ENCODE measurements at places on chromosomes 5 and 9. TPM values are rescaled to one million over a fixed set of nuclear protein-coding genes. Genes with fewer than 3 reads are reported as not detected.
A peak's percentile ranks its signal among the peaks of the same experiment; 100 is the strongest.

The COL15A1 gene
- 32.2 TPM for total RNA-seq

The LCP2 gene
- 69.4 TPM for total RNA-seq

The C9orf43 gene
- 0.58 TPM for total RNA-seq

The PDLIM7 gene
- total RNA-seq = 124 TPM

The BAAT gene
- not detected for total RNA-seq

The CRAT gene
- 29.9 TPM for total RNA-seq

The DMGDH gene
- 3.5 TPM for total RNA-seq

The SLC31A2 gene
- 11.7 TPM for total RNA-seq

The ACOT12 gene
- total RNA-seq = not detected

The SPINK6 gene
- total RNA-seq = not detected

The SH3RF2 gene
- total RNA-seq = 35.6 TPM

The SLC2A6 gene
- total RNA-seq = not detected

The NMUR2 gene
- total RNA-seq = not detected

DNA sequence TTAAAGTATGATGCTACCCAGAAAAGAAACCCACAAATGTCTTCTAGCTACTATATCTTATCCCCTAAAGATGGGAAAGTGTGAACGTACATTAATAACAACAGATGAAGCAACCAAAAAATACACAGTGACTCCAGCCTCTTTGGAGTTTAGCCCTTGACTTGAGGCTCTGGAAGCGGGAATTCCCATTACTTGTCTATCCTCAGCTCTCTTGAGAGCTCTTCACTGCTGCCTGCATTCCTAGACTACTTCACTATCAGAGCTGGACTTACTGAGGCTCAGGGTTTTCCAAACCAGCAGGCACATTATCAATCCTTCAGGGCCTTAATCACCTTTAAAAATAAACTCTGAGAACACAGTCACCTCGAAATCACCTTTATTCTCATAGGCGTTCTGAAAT lies 1.0 kb upstream of the NME5 start:
- H3K36me3 ChIP-seq = no peaks in the 10 kb centered on the region
- no peak for DNase-seq
- H3K4me1 ChIP-seq = no peaks in the 10 kb centered on the region
- no peak overlapping the region for H3K27ac ChIP-seq

DNA sequence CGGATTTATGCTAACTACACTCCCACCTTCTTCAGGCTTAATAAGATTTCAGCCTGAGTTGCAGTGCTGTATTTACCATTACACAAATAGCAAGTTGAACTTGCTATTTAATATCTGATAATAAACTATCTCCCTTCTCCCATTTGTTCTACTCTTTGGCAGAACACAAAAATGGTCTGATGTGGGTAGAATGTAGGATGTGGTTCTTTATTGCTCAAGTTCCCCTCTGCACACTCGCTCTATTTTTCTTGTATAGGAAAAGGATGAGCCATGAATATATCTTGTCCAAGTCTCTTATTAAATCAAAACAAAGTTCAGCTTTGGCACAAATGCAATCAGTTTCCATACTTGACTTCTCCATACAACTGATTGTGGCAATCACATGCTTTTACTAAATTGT lies 37.2 kb upstream of the KIF2A start:
- no peaks in the 10 kb centered on the region for H3K27me3 ChIP-seq
- no peak for DNase-seq
- H3K4me1 ChIP-seq = no peaks in the 10 kb centered on the region
- H3K4me3 ChIP-seq = no peak overlapping the region

DNA sequence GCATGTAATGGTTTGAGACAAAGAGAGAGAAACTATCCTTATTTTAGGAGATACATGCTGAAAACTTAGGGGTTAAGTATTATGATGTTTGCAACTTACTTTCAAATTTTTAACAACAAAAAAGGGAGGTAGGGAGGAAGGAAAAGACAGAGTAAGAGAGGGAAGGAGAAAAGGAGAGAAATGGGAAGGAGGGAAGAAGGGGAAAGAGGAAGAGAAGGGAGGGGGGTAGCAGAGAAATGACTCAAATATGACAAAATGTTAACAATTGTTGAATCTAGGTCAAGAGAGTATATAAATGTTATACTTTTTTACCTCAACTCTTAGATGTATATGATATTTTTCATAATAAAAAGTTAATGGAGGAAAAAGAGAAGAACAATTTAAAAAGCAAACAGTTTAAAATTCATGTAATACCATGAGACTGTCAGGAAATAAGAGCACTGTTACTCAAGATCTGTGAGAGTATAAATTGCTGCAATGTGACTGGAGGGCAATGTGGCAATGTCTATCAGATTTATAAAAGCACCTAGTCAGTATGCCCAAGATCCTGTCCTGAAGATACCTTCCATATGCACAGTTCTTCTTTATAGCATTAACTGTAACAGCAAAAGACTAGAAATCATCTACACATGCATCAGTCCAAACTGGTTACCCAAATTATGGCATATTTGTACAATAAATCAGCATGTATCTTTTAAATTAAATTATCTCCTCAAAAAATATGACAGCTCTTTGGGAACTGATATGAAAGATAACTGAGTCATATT lies 16.3 kb downstream of the FBXW11 start:
- no peak overlapping the region for H3K4me3 ChIP-seq
- peak overlapping the region; percentile 24 for H3K27ac ChIP-seq
- peaks cover 33% of the 10 kb centered on the region for H3K36me3 ChIP-seq
- peaks cover 36% of the 10 kb centered on the region for H3K4me1 ChIP-seq

DNA sequence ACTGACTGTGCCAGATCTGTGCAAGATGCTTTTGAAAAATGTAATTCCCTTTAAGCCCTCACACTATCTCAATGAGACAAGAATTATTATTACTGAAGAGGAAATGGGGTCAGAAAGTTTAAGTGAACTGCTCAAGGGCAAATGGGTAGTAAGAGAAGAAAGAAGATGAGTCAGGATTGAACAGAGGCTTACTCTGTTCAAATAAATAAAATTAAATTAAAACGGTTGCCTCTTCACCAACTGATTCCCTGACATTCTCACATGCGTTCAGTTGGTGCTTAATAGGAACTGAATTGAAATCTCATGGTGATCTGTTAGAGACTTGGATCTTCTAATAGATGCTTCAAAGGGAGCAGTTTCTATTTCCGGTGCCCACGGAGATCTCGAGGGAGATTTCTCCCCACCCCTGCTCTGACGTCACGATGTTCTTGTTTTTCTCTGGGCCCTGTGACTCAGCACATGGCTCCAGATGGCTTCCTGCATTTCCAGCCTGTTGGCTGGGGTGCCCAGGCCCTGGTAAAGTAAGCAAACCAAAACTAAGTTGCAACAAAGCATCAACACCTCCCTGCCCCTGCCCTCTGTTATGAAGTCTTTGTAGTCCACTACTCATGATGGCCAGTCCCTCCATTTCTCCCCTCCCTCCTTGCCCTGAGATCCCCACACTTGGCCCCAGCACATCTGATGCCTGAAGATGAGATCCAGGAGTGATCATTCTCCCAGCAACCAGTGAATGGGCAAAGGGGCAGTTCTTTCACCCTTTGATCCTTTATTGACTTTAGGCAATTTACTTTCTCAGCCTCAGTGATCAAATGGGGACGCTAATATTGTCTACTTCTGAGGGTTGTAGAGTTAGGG lies 106.1 kb upstream of the CPEB4 start:
- H3K27me3 ChIP-seq = no peaks in the 10 kb centered on the region
- H3K27ac ChIP-seq = peak overlapping the region; percentile 76
- peaks cover 36% of the 10 kb centered on the region for H3K4me1 ChIP-seq
- peak; percentile 80 for DNase-seq
- H3K36me3 ChIP-seq = no peaks in the 10 kb centered on the region
- no peak overlapping the region for H3K4me3 ChIP-seq

DNA sequence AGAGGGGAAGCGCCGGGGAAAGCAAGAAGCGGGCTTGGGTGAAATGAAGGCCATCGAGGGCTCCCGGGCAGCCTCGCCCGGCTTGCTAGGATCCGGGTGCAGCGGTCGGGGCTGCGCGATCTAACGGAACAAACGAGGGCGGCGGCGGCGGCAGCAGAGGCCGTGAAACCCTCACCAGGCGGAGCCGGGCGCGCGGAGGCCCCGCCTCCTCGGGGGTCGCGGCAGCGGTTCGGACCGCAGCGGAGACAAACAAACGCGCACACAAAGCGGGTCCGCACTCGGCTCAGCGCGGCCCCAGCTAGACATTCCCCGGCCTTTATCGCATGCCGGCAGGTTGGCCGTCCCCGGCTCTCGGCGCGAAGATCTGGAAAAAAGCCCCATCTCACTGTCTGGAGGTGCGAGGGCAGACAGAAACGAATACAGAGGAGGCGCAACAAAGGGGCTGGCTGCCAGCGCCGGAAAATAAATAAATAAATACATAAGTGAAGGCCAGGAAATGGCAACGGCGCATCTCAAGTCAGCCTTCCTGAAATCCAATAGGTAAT lies 10.5 kb upstream of the TRIM36 start:
- H3K27me3 ChIP-seq = peaks cover 74% of the 10 kb centered on the region
- peak overlapping the region; percentile 54 for H3K4me3 ChIP-seq
- H3K4me1 ChIP-seq = peaks cover 22% of the 10 kb centered on the region
- H3K27ac ChIP-seq = no peak overlapping the region
- peak; percentile 75 for DNase-seq

GRCh38 chr9:99859243-99859980 lies 37.7 kb downstream of the NR4A3 start:
- no peaks in the 10 kb centered on the region for H3K27me3 ChIP-seq
- no peak for DNase-seq
- H3K4me1 ChIP-seq = no peaks in the 10 kb centered on the region
- H3K27ac ChIP-seq = no peak overlapping the region
- no peak overlapping the region for H3K4me3 ChIP-seq
- no peaks in the 10 kb centered on the region for H3K36me3 ChIP-seq

- no peaks in the 10 kb centered on the region for H3K4me1 ChIP-seq
- no peaks in the 10 kb centered on the region for H3K36me3 ChIP-seq
- DNase-seq = no peak
- H3K27ac ChIP-seq = no peak overlapping the region
Measured at GRCh38 chr9:132439153-132439552, 29.1 kb downstream of the CFAP77 start.

DNA sequence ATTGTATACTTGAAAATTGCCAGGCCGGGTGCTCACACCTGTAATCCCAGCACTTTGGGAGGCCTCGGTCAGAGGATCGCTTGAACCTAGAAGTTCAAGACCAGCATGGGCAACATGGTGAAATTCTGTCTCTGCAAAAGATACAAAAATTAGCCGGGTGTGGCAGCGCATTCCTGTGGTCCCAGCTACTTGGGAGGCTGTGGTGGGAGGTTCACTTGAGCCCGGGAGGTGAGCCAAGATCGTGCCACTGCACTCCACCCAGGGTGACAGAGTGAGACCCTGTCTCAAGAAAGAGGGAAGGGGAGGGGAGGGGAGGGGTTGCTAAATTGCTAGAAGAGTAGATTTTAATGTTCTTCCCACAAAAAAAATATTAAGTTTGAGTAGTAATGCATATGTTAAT lies 53.2 kb downstream of the FNBP1 start:
- H3K36me3 ChIP-seq = no peaks in the 10 kb centered on the region
- no peak for DNase-seq
- no peak overlapping the region for H3K27ac ChIP-seq
- no peaks in the 10 kb centered on the region for H3K27me3 ChIP-seq
- peaks cover 8% of the 10 kb centered on the region for H3K4me1 ChIP-seq

DNA sequence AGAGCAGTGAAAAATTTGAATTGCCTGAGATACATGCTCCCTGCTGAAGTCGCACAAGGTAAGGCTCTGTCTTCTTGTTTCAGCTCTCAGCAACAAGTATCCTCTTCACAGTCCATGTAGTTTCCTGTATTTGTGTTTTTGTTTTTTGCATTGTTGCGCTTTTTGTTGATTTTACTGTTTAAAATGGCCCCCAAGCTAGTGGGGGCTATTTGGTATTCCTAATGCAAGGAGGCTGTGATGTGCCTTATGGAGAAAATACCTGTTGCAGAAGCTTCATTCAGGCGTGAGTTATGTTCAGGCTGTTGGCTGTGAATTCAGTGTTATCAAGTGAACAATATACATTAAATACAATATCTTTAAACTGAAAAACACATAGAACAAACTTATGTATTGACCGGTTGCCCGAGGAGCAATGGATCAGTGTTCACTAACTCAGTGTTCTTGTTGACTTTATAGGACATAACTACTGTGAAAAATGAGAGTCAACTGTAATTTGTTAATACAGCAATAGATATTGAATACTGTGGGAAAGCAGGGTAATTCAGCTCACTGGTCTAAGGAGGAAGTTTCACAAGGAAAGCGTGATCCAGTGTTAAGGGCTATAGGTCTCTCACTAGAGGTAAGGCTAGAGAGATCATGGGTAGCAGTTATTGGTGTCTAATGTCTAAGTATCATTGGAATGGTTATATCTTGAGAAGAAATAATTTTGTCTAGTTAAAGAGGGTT lies 150.5 kb downstream of the GCNT1 start:
- H3K4me1 ChIP-seq = peaks cover 41% of the 10 kb centered on the region
- no peaks in the 10 kb centered on the region for H3K36me3 ChIP-seq
- H3K27me3 ChIP-seq = no peaks in the 10 kb centered on the region
- no peak overlapping the region for H3K4me3 ChIP-seq

DNA sequence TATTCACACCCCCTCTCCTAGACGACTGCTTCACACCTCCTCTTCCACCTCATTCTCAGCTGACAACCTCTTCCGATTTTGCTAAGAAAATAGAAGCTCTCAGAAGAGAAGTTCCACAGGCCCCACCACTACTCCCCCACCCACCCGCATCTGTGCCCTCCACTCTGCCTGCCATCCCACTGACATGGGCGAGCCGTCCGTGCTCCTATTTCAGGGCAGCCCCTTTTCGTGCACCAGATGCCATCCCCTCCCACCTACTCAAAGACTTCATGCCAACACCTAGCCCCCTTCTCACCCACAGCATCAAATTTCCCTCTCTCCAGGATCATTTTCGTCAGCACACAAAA lies 34.6 kb upstream of the JADE2 start:
- no peak overlapping the region for H3K27ac ChIP-seq
- peak; percentile 9 for DNase-seq
- no peaks in the 10 kb centered on the region for H3K4me1 ChIP-seq
- no peak overlapping the region for H3K4me3 ChIP-seq
- no peaks in the 10 kb centered on the region for H3K36me3 ChIP-seq

GRCh38 chr5:95881833-95882232 lies 59.3 kb upstream of the GLRX start:
- H3K27ac ChIP-seq = peak overlapping the region; percentile 49
- peaks cover 16% of the 10 kb centered on the region for H3K36me3 ChIP-seq
- H3K27me3 ChIP-seq = no peaks in the 10 kb centered on the region
- no peak for DNase-seq

- DNase-seq = no peak
- peaks cover 51% of the 10 kb centered on the region for H3K4me1 ChIP-seq
- H3K27ac ChIP-seq = peak overlapping the region; percentile 22
- H3K27me3 ChIP-seq = no peaks in the 10 kb centered on the region
- no peak overlapping the region for H3K4me3 ChIP-seq
Measured at GRCh38 chr9:136719195-136719880, 7.0 kb downstream of the DIPK1B start.

DNA sequence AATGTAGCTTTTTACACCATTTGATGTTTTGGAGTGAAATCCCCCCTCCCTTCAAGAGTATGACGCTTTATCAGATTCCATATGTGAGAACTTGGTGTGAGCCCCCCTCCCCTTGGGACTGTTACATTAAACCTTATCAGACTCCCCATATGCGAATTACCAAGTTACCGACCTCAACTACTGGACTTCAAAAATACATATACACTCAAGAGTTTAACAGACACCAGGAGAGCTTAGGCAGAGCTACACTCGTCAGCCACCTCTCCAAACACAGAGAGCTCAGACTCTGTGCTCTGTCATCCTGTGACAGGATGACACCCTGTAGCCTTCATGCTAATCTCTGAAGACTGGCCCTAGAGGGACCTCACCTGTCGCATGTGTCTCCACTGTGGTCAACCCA lies 50.2 kb downstream of the FAM114A2 start:
- H3K27ac ChIP-seq = no peak overlapping the region
- peaks cover 27% of the 10 kb centered on the region for H3K36me3 ChIP-seq
- H3K4me1 ChIP-seq = no peaks in the 10 kb centered on the region
- H3K4me3 ChIP-seq = no peak overlapping the region
- no peak for DNase-seq

All from stomach (tissue), 19 donors.